G401 (cell line): ENCODE measurements at places on chromosomes 7 and 10. TPM values are rescaled to one million over a fixed set of nuclear protein-coding genes. Genes with fewer than 3 reads are reported as not detected.

NACAD gene
- not detected in 2 replicates for total RNA-seq

AKR1C4 gene
- total RNA-seq, result not detected in 2 replicates

TRRAP gene
- total RNA-seq, result 12.2 and 17.3 TPM in 2 replicates

EN2 gene
- total RNA-seq, result not detected in 2 replicates

UTF1 gene
- total RNA-seq, result not detected in 2 replicates

TMEM213 gene
- total RNA-seq, result not detected in 2 replicates

HYAL4 gene
- not detected in 2 replicates for total RNA-seq

WAPL gene
- 28.2 and 39.5 TPM in 2 replicates for total RNA-seq

DNA sequence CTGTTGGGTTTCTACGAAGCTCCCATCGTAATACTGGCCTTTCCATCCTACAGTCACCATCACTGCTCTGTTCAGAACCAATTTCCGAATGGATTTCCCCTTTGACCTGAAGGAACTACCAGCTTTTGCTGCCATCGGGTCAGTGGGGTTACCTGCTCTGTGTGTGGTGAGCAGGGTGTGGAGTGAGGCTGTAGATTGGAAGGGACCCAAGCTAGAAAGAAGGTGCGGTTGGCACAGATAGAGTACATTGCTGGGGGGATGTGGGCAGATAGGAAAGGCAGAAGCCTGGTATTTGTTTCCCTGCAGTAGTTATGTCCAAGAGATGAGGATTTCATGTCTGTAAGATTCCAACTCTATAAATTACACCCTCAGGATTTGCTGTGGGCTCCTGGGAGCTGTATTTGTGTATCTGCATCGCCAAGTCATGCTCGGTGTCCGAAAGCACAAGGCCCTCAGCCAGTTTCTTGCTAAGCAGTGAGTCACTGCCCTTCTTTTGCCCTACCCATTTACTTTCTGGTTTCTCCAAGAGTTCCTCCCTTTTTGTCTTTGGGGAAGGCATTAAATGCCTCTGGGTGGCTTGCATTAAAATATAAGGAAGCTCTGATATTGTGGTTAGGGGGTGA, 15.4 kb downstream of the CLCN1 start:
- no peak for DNase-seq

DNA sequence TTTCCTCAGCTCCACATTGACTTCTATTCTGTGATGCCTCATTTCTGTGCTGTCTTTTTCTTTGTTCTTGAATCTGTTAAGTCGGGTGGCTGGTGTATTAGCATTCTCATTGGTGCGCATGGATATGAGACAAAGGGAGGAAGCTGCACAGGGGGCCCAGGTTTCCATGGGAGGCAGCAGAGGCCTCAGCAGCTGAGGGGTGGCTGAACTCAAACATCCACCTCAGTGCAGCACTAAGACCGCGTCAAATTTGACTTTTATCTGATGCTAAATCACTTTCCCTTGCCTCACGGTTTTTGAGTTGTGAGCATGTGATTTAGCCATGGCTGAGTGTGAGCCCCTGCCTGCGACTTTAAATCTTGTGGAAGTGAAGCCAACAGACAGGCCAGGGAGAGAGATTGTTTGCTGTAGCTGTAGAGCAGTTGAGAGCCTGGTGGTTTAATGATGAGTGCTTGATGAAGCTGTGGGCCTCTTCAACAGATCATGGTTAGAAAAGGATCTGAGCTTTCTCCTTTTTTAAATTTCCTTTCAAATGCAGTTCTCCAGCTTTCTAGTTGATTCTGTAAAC, 193.3 kb upstream of the ZNF804B start:
- no peak for DNase-seq

DNA sequence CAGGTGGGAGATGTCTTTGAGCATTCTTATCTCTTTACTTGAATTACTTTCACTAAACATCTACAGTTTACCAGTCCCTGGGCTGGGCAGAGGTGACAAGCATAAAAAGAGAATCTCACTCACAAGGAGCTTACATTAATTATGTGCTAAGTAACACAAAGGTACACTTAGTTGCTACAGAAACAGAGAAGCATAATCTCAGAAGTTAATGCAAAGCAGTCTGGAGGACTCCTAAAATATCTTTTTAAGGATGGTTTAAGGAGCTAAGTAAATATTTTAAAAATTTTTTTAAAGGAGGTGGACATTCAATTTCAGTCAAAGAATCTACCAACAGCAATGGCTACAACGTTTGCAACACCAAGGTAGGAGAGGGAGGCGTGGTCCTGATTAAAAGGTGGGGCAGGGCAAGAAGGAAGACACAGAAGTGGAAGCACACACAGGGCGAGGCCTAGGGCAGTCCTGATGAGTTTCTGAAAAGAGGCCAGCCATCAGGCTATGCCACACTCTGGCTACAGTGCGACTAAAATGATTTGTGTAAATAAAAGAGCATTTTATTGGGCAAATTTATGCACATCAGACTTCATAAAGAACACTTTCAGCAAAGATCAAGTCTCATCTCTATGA, 5.3 kb downstream of the LARP4B start:
- DNase-seq, result no peak

DNA sequence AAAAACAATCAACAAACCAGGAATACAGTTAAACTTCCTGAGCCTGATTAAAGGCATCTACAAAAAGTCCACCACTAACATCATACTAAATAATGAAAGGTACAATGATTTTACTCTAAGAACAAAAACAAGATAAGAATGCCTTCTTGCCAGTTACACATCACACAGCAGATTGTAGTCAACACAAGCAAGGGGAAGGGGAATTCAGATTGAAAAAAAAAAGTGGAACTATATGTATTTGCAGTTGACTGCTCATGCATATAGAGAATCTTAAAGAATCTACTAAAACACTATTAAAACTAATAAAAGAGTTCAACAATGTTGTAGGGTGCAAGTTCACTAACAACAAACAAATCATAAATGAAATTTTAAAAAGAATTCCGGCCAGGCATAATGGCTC, 28.5 kb downstream of the ZNF33B start:
- DNase-seq, result no peak

DNA sequence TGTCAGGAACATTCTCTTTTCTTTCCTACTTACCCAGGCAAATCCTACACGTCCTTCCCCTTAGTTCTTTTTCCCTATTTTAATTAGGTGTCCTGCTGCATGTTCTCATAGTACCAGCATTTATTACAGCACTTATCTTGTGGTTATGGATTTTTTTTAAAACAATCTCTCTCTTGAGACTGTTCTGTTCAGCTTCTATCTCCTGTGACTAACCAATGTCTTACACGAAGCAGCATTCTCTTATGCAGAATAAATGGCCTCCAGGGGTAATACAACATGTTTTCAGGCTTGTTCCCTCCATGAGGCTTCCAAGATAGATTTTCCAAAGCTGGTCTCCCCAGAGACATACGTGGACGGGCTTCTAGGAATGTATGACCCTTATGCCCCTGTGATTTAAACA, 1096.1 kb upstream of the CELF2 start:
- DNase-seq, result no peak

GRCh38 chr7:116798232-116798631, 64.2 kb upstream of the CAPZA2 start:
- no peak for DNase-seq

- no peak for DNase-seq
These were observed 15.8 kb upstream of the DUSP5 start for GRCh38 chr10:110481919-110482318.

DNA sequence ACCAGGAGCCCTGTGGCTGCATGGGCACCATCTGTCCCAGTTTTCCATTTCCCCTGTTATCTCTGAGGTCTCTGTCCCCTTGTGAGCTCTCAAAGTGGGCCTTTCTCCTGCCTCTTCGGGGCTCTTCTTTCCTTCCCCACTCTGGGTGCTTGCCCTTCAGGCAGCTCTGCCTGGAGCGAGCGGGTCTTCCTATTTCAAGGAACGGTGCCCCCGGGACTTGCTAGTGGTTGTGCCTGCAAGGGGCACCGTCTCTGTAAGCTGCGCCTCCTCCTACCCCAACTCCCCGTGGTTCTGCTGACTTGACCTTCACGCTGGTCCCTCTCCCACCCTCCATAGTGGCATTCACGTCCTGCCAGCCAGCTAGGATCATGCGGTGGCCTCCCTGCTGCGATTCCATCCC, 110.1 kb downstream of the DOCK1 start:
- DNase-seq, result no peak

DNA sequence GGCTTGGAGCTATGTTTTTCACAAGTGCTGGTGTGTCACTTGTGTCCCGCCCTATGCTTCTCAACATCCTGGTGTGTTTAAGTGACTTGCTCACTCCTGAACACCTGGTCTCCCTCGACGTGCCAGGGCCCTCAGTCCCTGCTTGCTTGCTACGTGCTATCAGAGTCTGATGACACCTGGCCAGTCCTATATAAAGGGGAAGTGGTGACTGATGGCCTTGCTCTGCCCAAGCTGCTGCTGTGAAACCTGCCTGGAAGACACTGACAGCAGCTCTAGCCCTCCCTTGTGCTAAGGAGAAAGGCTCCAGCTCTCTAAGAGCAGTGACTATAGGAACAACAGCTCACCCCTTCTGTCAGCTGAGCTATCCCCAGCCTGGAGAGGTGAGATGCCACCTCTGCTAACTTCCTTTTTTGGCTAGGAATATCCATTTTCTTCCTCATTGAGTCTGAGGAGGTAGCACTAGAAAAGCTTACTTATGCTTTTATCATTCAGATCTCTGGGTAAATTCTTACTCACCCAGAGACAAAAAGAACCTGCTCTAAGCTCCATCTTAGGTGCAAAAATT, 77.2 kb upstream of the PLXNA4 start:
- DNase-seq, result no peak

- DNase-seq, result peak; percentile 13
These were observed 264.2 kb upstream of the ZMIZ1 start for GRCh38 chr10:78804411-78805032.

DNA sequence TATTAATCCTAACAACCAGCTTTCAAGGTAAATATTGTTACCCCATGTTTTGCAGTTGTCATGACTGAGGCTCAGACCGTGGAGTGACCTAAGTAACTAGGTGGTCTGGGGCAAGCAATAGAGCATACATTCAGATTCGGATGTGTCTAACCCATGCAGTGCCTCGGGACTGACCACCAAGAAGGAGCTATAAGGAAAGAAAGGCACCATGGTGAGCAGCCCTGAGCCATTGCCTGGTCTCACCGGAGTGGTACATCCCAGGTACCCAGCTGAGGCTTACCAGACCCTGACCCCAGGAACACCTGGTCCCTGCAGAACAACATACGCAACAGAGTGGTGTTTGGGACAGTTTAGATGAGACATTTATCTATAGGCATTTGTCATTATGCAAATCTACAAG, 175.5 kb upstream of the ZMIZ1 start:
- no peak for DNase-seq
